Activated effector memory CD4-positive, alpha-beta T cell treated with Interleukin-2 at 50 U/mL for 16 hours (primary cell): ENCODE measurements at places on chromosomes 13 and 19.

GRCh38 chr13:96284971-96285370 lies 195.1 kb downstream of the HS6ST3 start:
- DNase-seq = no peak

GRCh38 chr13:91368101-91368500 lies 20.6 kb downstream of the MIR17HG start:
- DNase-seq = no peak

DNA sequence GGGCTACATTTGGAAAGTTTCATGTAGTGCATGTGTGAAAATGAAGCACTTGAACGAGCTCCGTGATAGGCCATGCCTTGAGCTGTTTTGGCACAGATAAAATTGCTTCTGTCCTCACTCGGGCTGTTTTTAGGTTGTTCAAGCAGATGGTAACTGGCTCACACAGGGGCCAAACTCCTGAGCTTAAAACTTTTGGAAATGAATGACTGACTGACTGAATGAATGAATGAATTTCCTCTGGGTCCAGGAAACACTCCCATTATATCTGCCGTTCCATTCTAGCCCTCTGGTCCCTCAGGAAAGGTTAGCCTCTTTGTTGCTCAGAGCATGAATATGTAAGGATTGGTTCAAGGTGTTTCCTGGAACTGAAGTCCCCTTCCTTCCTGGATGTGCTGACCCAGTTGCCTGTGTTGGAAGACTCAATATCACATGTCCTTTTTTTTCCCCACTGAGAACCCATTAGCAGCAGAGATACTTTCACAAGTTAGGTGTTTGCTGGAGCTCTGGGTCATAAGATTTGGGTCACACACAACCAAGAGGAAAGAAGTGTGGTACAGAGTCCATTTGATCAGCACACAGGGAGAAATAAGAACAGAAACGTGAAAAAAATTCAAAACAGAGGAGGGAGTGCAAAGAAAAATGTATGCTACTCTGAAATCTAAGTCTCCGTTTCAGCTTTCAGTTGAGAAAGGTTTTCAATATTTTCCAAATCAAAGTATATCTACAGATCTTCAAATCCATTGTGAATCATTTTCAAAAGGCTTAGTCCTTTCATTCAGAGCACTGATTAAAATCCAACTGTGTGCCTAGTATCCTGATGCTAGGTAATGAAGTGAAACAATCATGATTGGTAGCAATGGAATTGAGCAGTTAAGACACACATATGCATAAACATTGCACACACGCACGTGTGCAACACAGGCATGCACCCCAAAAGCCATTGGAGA lies 18.9 kb downstream of the MBNL2 start:
- no peak for DNase-seq

- peak; percentile 37 for DNase-seq
These were observed 943 bp downstream of the SLAIN1 start for GRCh38 chr13:77698201-77699058.

DNA sequence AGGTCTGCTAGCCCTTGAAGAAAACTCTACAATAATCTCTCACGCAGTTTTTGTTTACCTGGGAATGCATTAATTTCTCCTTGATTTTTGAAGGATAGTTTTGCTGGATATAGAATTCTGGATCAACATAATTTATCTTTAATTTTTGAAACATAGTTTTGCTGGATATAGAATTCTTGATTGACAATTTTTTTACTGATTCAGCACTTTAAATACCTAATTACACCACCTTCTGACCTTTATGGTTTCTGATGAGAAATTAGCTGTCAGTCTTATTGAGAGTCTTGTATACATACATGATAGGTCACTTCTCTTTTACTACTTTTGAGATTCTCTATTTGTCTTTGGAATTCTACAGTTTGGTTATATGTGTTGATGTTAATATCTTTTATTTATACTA lies 741.6 kb downstream of the FGF9 start:
- DNase-seq = no peak

GRCh38 chr19:3054972-3055740 lies 7.1 kb downstream of the TLE5 start:
- DNase-seq = no peak
